ENCODE measurements at places on chromosomes 13 and 19.

DNA sequence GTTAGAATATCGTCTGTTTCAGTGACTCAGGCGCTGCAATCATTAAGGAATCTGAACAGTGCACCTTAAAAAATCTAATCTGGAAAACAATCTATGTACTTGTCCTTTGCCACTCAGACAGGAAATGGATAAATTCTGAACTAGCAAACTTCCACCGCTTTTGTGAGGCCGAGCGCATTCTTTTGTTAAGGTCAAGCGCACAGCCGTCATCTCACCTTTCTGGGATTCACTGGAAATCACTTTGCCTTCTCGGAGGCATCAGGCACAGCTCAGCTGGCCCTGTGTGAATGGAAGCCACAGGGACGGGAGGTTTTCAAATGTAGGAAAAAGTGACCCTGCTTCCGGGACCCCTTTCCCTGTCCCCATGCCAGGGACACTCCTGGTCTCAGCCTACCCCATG lies 28.2 kb upstream of the SPACA7 start:
- no peak for DNase-seq

- no peak for DNase-seq
Measured at GRCh38 chr13:93224535-93224934, 2.1 kb upstream of the GPC6 start.

- DNase-seq, result no peak
Measured at GRCh38 chr13:94758436-94758960, 46.2 kb upstream of the SOX21 start.

- DNase-seq, result no peak
Measured at GRCh38 chr13:19763618-19764017, 19.1 kb downstream of the PSPC1 start.

DNA sequence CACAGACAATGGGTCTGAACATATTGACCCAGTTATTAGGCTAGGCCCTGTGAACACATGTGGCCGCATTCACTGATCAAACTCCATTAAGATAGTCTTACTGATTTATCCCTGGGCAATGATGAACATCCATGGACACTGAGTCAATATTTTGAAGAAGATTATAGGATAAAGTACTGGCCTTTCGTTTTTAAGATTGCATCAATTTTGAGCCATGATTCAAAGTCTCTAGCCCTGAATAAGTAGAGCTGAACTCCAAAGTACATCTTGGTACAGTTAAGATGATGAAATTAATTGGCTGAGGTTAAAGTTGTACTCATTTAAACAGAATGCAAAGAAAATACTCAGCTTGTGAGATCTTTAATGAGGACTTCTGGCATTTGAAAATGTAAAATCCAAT lies 1581.9 kb downstream of the EFNB2 start:
- DNase-seq, result no peak

DNA sequence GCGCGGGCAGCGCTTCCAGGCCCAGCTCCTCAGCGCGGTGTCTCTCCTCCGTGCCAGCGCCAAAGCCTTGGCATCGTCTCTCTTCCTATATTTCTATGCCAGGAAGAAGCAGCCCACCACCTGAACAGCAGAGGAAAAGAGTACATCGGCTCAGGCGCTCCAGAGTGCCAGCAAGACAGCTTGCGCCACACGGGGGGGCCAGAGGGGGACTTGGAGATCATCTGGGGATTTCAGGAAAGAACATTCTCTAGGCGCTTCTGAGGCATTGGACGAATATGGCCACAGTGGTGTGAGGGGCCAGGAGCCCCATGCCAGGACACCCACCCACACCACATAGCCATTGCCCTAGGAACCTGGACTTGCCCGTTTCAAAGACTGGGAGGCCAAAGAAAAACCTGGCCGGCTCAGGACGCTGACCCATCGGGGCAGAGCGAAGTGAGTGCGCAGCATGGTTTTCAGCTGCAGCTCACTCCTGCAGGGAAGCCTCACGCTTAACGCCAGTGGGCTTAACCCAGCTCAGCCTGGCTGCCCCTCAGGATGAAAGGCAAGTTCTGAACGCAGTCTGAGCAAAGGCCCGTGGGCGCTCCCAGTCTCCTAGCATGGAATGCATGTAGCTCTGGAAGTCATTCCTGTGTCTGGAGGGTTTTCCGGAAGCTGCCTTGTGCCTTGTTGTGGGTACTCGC lies 62.1 kb downstream of the GGACT start:
- DNase-seq, result no peak

DNA sequence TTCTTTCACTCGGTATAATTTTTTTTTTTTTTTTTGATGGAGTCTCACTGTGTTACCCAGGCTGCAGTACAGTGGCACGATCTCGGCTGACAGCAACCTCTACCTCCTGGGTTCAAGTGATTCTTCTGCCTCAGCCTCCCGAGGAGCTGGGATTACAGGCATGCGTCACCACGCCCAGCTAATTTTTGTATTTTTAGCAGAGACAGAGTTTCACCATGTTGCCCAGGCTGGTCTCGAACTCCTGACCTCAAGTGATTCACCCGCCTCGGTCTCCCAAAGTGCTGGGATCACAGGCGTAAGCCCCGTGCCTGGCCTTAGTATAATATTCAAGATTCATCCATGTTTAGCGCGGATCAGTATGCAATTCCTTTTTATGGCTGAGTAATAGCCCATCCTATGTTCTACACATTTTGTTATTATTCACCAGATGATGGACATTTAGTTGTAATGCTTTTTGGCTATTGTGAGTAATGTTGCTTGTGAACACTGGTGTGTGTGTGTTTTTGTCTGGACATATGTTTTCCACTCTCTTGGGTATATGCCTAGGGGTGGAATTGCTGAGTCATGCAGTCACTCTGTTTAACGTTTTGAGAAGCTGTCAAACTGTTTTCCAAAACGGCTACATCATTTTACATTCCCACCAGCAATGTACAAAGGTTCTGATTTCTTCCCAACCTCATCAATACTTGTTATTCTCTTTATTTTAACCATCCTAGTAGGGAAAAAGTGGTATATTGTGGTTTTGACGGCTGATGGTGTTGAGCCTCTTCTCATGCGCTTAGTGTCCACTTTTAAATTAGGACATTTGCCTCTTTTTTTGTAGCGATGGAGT lies 22.9 kb downstream of the PLEKHF1 start:
- no peak for DNase-seq

- DNase-seq, result no peak
Measured at GRCh38 chr13:36090592-36090991, 40.6 kb downstream of the DCLK1 start.

DNA sequence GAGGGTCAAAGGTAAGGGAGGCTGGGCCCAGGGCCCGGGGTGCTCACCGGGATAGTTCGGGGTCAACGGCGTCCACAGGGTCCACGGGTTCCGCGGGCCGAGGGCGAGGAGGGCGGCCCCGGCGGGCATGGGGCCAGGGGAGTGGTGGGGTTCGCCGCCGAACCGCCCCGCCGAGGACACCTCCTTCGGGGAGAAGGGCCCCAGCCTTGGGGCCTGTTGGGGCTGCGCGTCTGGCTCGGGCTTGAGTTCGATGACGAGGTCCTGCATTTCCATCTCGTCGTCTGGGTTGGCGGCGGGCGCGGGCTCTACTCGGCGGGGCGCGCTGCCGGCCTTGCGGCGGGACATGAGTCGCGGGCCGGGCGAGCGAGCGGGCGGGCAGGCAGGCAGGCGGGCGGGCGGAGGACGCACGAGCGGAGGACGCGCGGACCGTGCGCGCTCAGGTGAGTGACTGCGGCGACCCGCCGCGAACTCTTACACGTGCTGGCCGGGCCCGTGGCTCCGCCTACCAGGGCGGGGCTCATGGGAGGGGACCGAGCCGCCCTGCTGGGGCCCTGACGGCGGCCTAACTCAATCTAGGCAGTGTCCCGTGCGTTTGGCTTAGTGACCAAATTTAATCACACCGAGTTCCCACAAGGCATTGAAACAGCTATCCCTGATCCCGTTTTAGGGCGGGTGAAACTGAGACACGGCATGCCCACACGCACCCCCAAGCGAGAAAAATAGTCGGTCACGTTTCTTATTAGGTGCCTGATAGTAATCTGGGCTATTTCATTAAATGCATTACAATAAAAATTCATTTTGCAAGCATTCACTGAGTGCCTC lies at the start of gene ZNF296:
Gene ZNF296 (minus strand): TSS at position 450 of the 822 bp plus-strand sequence. CDS start 105 bp downstream, at position 345.
- DNase-seq, result peak; percentile 54

DNA sequence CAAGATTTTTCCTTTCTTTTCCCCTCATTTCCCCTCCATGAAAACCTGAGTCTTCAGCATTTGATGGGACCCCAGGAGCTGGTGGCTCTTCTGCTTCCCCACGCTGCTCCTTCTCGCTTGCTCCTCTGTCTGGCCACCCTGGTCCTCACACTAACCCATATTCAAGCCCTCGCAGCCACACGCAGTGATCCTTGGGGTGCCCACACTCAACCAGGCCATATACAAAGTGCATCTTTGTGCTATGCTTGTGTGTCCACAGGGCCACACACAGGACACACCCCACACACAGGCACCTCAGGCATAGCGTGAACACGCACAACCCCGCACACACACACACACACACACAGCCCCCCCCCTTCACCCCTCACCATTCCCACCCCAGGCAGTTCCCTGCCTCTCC lies 132.1 kb downstream of the URI1 start:
- no peak for DNase-seq

- no peak for DNase-seq
Measured at GRCh38 chr19:3075605-3076431, 13.5 kb upstream of the TLE5 start.

DNA sequence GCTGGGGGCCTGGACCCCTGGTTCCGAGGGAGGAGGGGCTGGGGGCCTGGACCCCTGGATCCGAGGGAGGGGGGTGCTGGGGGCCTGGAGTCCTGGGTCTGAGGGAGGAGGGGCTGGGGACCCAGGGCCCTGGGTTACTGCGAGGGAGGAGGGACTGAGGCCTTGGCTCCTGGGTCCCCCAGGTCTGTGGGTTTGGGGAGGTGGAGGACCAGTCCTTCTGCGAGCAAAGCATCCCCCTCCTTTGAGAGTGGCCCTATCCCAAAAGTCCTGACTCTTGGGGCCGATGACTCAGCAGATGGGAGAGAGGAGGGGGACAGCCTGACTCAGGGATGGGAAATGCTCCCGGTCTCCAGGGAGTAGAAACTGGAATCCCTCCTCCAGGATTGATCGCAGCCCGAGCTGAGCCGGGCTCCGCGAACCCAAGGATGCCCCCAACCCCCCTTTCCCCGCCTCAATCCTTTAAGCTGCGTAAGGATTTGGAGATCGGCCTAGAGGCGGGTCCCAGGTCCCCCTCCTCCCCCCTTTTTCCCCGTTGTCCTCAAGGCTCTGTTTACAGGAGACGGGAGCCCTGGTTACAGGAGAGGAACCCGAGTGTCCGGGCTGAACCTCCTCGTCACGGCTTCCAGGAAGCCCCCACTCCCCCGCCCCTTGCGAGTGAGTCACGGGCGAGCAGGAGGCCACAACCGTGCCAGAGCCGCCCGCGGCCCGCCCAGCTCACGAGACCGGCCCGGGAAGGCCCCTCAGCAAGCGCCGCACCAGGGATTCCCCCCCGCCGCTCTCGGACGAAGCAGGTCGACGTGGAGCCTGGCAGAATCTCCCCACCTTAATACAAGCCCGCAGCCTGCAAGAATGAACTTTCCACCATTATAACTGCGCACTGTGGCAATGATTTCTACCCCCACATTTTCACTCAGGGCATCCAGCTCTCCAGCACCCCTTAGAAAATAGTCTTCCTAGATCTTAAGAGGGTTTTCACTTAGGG lies 3.0 kb upstream of the ZFP36 start:
- peak; percentile 98 for DNase-seq

DNA sequence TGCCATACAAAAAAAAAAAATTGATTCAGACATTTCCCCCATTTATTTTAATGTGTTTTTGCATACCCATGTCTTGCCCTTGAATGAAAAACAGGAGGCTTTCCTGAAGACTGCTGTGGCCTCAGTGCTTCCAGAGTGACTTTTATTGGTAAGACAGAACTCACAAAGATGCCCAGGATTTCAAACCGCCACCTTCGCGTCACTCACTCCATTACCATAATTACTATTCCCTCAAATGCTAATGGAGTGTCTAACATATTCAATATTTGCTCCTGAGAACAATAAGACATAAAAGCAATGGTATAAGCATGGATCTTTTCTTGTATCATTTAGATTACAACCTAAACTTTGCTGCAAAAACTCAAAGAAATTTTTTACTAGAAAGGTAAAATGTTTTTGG lies 282.2 kb upstream of the SOX21 start:
- DNase-seq, result no peak

GRCh38 chr19:33403221-33403972 lies 29.9 kb downstream of the CEBPG start:
- DNase-seq, result peak; percentile 16

- no peak for DNase-seq
Measured at GRCh38 chr19:11208561-11209471, 11.5 kb upstream of the KANK2 start.

DNA sequence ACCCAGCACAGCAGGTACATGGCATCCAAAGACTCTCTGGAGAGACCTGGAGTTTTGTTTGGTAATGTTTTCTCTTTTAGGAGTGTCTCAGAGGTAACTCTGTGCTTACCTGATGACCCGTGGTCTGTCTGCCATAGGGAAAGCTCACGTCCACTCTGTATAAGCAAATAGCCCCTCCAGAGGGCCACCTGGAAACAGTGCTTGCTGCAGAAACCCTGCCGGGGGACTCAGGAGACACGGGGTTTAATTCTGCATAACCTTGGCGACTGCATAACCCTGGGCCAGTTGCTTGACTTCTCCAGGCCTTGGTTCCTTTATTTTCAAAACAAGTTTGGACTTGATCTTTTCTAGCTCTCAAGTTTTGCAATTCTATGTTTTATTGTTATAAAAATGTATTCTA lies 187.2 kb upstream of the SOX1 start:
- DNase-seq, result no peak

- peak; percentile 81 for DNase-seq
Measured at GRCh38 chr19:48970923-48971395, 5.8 kb downstream of the FTL start.

DNA sequence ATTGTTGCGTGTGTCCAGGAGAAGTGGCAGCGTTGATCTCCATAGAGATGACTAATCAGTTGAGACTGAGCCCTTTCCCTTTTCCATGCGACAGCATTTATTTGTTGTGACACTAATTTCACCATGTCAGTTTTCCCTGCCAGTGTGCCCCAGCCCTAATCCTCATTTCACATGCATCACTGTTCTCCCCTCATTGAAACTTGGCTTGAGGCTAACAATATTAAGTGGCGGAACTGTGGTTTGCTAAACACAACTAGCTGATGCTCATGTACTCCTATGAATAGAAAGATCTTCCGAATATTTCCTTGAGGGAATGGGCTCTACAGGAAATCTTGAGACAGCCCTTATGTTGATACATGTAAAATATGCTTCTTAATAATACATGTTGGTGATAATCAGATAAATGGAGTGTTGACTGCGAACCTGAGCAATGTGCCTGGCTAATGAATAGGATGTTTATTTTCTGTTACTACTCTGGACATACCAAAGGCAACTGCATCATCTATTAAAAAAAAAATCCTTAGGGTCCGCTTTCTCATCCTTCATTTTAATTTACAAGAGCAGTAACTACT lies 258.6 kb downstream of the ATP8A2 start:
- DNase-seq, result no peak

GRCh38 chr13:60433505-60433904 lies 36.5 kb downstream of the TDRD3 start:
- no peak for DNase-seq

GRCh38 chr13:56400774-56401173 lies 739.9 kb upstream of the PRR20A start:
- no peak for DNase-seq
